ENCODE measurements at places on chromosomes 1 and 21.

GRCh38 chr21:14833241-14833640 is 231.6 kb downstream of the NRIP1 start:
- no peak for DNase-seq

DNA sequence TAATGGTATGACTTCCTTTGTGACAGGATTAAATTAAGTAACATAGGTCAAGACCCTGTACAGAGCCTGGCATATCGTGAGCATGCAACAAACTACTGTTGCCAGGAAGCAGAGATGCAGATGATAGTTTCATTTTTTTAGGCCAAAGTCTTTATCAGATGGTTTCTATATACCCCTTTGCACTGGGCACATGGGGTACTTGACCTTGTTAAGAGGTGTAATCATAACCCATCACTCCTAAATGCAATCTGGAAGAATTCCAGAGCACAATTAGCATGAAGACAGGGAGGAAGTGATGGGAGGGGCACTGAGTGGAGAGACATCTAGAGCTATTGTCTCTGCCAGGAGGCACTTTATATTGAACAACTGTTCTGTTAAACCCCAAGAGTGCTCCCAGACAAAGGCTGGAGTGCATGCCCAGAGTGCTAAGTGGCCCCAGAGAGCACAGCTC is 22.1 kb downstream of the ZBTB17 start:
- DNase-seq, result no peak

DNA sequence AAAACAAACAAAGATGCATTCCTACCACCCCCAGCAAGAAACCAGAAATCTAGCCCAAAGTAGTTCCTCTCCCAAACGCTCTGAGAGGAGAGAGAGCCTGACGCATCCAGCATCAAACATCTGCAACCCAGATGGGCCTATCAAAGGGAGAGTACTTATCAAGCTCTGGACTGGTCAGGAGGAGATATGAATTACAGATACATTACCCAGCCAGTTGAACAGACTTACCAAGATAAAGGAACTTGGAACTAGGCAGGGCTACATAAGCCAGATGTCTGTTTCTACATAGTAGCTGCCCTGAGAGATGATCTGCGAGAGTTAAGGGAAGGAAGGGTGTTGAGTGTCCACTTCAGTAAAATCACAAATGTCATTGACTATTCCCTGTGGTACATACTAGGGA is 138.4 kb downstream of the PAPPA2 start:
- DNase-seq, result no peak

DNA sequence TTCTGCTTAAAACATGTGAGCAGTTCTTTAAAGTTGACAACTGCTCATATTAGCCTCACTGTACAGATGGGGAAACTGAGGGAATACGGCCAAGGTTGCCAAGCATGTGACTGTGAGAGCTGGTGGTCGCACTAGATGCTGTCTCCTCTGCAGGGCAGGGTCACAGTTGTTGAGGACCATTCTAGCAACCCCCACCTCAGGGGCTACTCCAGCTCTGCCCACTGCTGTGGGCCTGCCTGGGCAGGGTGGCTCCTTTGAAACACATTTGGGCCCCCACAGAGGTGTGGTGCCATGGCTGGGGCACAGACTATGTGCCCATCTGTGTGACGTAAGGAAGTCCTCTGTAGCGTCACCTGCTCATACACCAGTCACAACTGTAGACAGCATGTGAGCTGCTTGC is 779 bp downstream of the THEM5 start:
- no peak for DNase-seq

- DNase-seq, result no peak
Measured at GRCh38 chr1:162020150-162020549, 3.5 kb downstream of the OLFML2B start.

GRCh38 chr1:35835398-35835797 is 27.6 kb downstream of the AGO4 start:
- no peak for DNase-seq

DNA sequence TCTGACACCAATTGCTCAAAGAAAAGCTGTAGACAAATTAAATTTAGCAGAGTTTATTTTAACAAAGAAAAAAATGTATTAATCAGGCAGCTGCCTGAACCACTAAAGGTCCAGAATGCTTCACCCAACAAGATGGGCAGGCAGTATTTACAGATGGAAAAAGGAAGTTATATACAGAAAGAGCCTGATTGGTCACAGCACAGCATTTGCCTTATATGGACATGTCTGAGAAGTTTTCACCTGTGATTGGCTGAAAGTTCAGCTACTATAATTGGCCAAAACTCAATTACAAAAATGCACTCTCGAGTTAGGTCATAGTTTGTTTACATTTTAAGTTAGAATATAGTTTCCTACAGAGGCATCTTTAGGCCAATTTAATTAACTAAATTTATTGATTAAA is 15.1 kb upstream of the FMO1 start:
- DNase-seq, result no peak

- DNase-seq, result no peak
Measured at GRCh38 chr1:16246961-16247360, 10.0 kb upstream of the CPLANE2 start.

DNA sequence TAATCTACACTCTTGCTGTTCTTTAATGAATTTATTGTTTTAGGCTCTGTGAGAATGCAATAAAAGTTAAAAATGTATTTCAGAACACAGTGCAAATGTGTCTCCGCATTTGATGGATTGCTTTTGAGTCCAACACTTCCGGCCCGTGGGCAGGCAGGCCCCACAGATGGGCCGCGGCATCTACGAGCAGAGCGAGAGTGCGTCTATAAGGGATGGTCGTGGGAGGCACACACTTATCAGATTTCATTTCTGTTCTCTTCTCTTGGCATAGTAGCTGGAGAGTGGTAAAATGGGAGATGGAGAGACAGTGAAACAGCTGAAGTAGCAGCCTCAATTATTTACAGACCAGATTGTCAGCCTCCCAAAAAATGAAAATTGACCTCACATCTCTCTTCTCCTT is 134.2 kb downstream of the NAV1 start:
- no peak for DNase-seq

DNA sequence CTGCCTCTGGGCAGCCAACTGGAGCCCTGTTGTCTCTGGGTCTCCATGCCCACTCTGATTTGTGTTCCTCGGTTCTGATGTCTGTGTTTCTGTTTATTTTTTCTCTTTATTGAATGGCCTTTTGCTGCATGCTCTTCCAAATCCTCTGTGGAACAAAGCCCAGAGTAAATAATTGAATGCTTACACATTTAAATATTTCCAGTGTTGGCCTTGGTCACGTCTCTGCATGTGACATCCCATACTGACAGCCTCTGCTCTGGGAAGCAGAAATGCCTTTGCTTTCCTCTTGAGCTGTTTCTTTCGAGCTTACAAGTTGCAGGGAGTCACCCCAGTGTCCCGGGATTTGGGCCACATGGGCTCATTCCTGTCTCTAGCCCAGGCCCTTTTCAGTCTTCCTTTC is 267.9 kb downstream of the PTPRU start:
- DNase-seq, result no peak

DNA sequence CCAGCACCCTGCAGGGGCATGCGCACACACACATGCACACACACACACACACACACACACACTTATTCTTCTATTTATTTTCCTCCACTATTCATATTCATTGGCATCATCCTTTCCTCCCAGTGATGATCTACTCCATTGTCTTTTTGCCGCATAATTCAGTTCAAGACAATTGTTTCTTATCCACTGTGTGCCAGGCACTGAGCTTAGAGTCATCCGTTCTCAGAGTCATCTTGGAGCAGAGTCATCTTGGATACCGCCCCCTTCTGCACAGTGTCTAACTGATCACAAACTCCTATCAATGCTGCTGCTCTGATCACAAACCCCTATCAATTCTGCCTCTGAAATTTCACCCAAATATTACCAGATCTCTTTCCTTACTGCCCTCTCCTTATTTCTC is 102.8 kb upstream of the PROX1 start:
- no peak for DNase-seq

GRCh38 chr1:68229650-68230483 is 2.5 kb downstream of the WLS start:
- DNase-seq, result no peak
